ENCODE measurements at places on chromosomes 16 and 17.

DNA sequence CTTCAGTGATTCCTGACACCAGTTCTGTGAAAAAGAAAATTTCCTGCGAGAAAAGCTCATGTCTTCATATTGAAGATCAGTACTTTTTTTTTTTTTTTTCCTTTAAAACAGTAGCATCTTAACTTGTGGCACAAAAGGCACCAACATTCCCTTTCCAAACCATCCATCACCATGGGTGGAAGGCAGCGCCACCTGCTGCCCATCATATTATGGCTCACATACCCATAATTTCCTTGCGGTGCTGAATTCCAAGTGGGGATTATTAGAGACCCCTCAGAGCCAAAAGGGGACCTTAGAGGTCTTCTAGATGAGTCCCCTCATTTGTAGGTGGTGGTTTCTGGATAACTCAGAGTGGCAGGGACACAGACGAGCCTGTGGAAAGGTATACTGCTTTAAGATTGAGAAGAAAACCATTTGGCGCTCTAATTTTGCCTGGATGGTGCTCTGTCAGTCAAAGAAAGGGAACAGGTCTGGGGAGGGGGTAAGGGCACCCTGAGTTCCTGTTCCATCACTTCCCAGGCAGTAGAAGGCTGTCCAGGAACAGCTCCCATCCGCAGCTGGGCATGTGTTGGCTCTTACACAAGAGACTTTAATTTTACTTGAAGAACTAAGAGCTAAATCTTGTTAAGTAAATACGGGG lies 7.9 kb upstream of the SOST start:
- DNase-seq: no peak

DNA sequence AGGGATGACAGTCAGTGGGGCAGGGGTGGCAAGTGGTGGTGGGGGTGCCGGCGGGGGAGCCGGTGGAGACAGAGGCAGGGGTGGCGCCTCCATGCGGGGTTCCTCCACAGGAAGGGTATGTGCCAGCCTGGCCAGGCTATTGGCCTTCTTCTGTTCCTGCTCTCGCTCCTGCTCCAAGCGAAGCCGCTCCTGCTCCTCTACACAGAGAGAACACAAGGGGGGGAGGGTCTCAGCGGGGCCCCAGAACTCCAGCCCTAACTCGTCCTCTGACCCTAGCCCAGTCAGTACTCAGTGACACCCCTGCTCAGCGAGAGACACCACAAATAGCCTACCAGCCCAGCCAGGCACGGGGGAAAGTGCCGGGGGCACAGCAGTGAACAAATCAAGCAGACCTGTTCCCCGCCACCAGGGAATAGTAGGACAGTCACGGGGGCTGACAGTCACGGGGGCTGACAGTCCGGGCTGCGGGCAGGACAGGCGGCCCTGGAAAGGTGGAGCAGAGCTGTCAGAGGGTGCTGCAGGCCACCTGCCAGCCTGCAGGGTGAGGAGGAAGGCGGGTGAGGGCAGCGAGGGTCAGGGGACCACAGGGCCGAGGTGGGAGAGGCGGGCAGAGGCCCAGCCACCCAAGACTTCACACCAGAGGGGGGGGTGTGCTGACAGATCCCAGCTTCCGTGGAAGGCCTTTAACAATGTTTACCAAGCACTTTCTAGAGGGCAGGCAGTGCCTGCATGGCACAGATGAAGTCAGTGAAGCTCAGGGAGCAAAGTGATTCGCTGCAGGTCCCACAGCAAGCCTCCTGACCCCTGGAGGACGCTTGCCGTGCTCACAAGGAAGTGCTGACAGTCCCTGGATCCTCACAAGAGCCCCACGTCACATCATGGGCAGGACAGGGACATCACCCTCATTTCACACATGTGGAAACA lies 5.3 kb downstream of the MNT start:
- DNase-seq: no peak

- no peak for DNase-seq
These were observed 216.0 kb downstream of the SEC14L1 start for GRCh38 chr17:77356690-77357201.

- no peak for DNase-seq
These were observed 98.9 kb downstream of the SOCS1 start for GRCh38 chr16:11157143-11157542.

- DNase-seq: no peak
These were observed 33.2 kb downstream of the IRX6 start for GRCh38 chr16:55357241-55357640.

- no peak for DNase-seq
These were observed 110.3 kb downstream of the ELAC2 start for GRCh38 chr17:12907477-12907876.

DNA sequence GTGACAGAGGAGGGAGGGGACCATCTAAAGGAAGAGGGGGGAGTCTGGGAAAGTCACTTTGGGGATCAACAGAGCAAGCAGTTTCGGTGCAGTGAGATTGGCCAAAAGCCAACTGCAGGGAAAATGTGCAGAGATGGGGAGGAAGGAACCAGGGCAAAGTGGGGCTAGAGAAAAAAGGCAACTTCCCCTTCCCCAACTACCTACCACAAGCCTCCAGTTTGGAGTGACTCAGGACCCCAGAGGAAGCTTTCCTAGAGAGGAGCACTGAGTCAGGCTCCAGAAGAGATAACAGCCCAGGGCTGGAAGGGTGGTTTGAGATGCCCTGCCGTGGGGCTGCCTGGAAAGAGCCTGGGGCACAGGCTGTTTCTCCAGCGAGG lies 6.9 kb upstream of the CD300LD start:
- no peak for DNase-seq

GRCh38 chr16:51321251-51321650 lies 170.2 kb upstream of the SALL1 start:
- no peak for DNase-seq

DNA sequence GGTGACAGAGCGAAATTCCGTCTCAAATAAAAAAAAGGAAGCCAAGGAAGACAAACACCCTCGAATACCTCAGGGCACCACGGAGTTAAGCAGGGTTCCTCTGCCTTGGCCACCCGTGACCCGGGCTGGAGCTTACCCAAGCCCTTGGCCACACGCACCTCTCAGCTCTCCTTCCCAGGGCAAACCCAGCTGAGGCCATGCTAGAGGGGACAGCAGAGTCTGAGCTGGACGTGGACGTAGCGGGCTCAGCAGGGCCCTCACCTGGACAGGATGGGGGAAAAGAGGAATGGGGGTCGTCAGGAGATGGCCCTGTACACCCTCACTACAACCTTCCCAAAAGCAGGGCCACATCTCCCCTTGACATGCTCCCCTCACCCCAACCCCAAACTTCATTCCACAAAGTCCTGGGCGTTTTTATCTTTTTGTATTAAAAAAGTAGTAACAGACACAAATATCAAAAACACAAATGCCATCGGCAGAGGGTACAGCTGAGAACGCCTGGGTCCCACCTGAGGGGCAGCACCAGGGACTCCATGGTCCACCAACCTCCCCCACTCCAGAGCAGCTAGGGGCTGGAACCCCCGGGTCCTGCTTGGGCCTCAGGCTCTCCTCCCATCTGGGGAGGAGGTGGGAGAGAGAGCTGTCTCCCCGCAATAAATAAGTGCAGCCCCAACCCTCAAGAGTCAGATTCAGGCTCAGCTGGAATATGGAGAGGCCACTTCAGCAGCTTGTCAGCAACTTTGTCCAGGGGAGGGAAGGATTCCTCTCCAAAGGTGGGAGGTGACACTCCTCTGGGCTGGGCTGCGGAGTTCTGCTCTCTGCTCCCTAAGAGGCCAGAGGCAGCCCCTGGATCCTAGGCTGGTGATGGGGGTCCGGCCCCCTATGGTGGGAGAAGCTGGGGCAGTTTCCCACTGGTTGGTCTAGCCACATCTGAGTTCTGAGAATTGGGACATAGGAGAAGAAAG lies 11.9 kb downstream of the PER1 start:
- no peak for DNase-seq

- DNase-seq: no peak
These were observed 138.5 kb upstream of the PIRT start for GRCh38 chr17:10976401-10976800.

DNA sequence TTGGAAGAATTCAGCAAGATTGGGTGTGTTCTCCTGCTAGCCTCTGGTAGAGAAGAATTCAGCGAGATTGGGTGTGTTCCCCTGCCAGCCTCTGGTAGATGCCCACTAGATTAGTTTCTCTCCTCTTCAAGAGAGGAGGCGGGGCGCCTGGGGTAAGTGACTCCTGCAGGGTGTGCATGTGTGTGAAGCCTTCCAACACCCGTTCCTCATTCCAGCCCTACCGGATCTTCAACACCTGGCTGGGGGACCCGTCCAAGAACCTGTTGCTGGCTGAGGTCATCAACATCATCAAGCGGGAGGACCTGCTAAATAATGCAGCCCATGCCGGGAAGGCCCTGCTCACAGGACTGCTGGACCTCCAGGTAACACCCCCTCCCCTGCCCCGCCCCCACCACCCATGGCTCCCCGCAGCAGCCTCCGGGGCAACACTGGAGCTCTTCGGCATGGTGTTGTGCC lies 21.3 kb downstream of the TMEM186 start:
- no peak for DNase-seq
